ENCODE measurements at places on chromosomes 7 and 10.

DNA sequence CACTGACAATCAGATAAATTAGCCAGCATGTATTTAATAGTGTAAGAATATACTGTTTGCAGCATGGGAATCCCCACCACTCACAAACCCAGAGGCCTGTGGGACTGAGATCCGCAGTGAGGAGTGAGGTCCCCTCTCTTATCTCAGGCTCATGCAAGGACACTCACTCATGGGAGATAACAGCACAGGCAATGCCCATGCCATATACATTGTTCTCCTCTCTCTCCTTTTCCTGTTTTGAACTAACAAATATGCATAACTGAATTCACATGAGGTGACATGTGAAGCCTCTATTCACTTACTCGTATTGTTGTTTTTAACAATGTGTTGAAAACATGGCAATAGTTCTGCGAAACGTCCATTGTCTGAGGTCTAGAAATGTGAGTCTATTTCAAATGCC, 230.5 kb downstream of the ARHGAP21 start:
- DNase-seq, result no peak

DNA sequence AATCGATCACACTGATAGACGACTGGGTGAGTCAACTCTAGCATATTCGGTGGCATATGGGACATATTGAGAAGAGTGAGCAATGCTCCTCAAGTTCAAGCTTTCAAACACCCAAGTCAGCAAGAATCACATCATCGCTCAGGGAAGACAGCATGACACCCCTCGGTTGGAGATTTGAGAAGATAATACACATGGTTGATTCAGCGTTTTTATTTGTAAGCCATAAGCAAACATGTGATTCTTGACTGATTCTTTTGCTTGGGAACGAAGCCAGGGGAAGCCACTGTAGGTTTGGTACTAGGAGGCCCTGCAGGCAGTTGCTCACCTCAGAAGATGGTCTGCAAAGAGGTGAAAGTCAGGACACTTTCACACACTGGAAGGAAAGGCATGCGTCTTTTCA, 12.6 kb downstream of the UCMA start:
- no peak for DNase-seq

DNA sequence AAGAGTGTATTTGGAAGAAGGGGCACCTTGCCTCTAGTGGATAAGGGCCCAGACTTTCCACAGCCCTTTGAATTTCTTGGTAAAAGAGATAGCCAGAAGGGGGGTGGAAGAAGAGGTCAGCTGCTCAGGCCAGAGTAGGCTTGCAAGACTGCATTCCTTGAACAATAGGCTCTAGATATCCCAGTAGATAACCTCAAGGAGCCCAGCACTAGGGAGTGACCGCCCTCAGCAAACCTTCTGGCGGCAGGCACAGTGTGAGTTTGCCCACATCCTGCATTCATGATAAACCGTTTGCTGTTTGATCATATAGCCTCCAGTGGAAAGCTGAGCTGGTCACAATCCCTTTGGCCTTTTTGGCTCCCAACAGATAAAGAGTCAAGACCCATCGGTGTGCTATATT, 70.5 kb downstream of the NPY start:
- no peak for DNase-seq

GRCh38 chr10:97891497-97892167, 42.0 kb downstream of the GOLGA7B start:
- DNase-seq, result no peak

- DNase-seq, result no peak
Observed at GRCh38 chr10:16941870-16942269, 124.6 kb upstream of the RSU1 start.

GRCh38 chr10:125064681-125065492, 95.5 kb downstream of the CTBP2 start:
- peak; percentile 19 for DNase-seq

DNA sequence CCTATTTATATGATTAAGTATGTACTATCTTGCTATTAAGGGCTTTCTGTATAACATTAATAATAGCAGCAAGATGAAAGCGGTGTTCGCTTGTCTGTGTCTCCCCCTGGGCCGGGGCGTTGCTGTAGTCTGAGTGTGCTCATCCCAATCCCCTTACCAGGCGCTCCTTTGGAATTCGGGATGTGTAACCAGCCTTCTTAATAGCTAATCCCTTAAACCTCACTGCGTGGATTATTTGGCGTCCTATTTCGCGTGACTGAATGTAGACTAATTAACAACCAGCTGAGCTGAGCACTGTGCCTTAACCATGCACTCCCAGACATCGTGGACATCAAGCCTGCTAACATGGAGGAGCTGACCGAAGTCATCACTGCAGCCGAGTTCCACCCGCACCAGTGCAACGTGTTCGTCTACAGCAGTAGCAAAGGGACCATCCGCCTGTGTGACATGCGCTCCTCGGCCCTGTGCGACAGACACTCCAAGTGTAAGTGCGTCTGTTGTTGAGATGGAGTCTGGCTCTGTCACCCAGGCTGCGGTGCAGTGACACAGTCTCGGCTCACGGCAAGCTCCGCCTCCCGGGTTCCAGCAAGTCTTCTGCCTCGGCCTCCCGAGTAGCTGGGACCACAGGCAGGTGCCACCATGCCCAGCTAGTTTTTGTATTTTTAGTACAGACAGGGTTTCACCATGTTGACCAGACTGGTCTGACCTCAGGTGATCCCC, 36.6 kb downstream of the BNIP3 start:
- DNase-seq, result no peak

GRCh38 chr10:31947144-31947926, 18.7 kb upstream of the ARHGAP12 start:
- no peak for DNase-seq

DNA sequence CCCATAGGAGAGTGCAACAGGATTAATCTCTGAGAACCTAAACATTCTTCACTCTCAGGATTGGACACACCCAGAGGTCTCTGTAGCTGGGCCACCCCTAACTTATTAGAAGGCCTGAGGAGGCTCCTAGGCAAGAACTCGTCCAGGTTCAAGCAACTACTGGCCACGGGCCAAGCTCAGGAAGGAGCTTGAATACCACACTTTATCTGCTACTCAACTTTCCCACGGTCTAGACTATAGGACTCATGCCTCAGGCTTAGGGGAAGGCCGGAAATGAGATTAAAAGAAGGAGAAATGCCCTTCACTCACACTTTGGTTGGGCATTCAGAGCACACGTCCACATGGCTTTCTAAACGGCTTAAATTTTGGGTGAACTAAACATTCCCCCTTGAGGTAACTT, 142.8 kb upstream of the PHYHIPL start:
- DNase-seq, result no peak

- DNase-seq, result no peak
Observed at GRCh38 chr7:138613630-138614029, 87.5 kb downstream of the SVOPL start.

DNA sequence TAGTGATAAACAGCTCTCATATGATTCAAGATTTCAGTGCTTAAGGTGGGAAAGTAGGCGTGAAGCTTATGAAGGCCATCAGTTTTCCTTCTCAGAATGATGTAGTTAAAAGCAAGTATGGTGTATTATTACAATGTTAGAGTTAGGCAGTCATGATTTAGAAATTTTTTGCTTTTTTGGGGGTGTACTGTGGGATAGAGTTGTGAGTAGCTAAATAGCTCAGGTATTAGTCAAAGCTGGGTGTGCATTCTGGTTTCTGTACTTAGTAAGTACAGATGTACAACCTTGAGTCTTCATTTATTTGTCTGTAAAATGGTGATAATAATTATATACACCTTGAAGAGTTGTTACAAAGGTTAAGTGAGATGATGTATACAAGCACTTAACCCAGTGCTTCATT, 52.2 kb downstream of the R3HCC1L start:
- no peak for DNase-seq

GRCh38 chr10:80760914-80761371, 223.2 kb downstream of the SH2D4B start:
- DNase-seq, result no peak

DNA sequence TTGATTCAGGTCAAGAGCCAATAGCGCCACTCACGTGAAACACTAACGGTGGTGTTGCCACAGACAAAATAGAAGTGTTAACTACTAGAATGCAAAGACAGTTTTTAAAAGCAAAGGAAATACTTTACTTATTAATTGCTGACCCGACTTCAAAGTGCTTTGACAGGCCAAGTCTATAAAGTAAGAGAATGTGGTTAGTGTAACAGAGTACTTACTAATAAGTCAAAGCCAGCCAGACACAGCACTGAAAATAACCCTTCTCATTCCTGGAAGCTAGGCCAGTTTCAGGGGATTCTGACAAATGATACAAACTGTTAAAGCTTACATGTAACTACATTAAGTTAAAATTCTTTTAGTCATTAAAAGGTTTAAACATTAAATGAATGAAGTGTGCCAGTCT, 50.3 kb downstream of the ENO4 start:
- DNase-seq, result no peak

DNA sequence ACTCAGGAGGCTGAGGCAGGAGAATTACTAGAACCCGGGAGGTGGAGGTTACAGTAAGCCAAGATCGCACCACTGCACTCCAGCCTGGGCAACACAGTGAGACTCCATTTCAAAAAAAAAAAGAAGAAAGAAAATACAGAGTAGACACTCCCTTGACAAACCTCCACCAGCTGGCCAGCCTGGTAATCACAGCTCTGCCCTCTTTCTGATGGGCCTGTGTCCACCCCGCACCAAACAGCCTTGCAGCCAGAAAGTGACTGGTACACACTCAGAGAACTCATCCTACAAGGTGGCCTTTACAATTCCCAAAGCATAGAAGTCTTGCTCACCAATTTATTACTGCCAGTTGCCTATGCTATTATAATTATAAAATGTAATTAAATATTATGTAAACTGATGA, 66.6 kb downstream of the COBL start:
- no peak for DNase-seq

DNA sequence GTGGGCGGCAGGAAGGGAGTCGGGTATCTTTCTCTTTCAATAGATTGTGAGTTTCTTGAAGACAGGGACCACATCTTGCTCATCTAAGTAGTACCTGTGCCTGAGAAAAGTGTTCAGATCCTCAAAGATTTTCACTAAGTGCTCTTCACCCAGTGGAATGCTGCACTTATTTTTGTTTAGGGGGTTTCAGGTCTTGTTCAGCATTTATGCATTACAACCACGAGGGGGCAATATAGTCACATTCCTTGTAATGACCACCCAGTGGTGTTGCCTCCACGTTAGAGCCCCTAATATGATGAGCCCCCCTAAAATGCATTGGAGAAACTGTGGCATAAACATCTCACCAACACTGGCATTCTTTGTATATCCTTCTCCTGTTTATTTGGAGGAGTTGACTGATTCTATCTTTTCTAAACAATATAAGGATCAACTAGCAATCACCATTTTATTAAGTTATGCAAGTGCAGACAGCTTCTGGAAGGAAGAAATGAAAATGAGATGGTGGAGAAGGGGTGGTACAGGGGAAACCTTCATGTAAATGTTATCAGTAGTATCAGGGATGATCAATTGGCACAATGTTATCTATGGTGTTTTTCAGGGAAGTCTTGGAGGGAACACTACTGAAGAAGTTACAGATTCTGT, 3.1 kb upstream of the PAPSS2 start:
- DNase-seq, result no peak

DNA sequence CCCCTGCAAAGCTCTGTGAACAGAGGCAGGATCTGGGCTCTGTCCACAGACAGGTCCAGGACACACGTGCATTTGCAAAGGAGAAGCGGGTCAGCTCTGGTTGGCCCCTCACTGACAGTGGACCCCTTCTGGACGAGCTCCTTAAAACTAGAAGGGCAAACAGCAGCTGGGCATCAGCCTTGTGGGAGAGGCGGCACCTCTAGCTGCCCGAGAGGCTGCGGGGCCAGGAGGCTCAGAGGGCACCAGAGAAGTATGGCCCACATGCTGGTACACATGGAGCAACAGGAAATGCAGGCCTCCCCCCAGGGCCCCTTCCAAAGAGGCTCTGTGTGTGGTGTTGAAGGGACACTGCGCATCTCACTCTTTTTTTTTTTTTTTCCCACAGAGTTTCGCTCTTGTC, 233.0 kb upstream of the TCERG1L start:
- DNase-seq, result no peak

- no peak for DNase-seq
Observed at GRCh38 chr7:111903016-111903415, 303.2 kb downstream of the DOCK4 start.

- no peak for DNase-seq
Observed at GRCh38 chr7:91431601-91432000, 167.4 kb downstream of the FZD1 start.

DNA sequence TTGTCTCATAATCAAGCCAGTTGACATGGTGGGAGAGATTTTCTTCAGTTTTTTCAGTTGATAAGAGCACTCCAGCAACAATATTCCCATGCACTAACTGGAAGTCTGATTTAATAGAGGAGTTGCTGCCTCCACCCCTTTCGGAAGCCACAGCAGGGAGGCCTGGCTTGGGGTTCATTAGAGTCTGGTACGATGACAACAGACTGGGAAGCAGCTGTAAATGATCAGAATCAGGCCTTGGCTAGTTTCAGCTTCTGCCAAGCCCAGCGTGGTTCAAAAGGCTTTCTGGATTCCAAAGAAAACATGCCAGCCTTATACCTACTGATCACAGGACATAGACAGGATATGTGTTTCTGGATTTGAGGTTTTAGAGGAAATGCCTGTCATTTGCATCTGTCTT, 274.0 kb downstream of the CSTF2T start:
- DNase-seq, result no peak

DNA sequence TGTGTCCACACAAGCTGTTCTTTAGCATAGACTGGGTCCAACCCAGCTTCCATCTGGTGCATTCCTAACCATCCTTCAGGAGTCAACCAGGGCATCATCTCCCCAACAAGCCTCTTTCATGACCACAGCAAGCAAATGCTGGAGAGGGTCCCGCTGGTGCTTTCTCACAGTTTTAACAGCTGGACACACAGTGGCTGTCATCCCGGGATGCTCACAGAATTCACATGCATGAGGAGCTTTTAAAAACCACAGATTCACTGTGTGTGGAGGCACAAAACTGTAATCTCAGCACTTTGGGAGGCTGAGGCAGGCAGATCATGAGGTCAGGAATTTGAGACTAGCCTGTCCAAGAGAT, 6.4 kb upstream of the CYP3A7 start:
- DNase-seq, result no peak

GRCh38 chr7:127437837-127438236, 45.3 kb upstream of the ZNF800 start:
- no peak for DNase-seq

GRCh38 chr10:5665373-5666007, 905 bp downstream of the ASB13 start:
- DNase-seq, result no peak

DNA sequence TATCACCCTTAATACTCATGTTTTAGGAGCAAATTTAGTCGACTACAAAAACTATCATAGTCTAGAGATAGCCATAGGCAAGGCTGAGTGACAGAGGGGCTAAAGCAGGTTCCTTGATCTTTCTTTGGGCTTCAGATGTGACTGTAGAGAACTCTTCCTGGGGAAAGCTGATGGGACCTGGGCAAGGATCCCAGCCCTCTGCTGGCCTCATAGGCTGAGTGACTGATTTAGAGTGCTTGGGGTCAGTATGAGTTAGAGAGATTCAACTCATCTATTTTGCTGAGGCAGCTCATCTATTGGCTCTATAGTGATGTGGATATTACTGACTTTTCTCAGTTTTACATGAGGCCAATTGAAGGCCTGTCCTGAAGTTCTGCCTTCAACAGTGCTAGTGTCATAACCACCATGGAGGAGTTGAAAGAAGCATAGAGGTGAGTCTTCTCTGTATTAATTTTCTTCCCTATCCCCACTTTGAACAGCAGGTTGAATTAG, 81.6 kb downstream of the SAMD9 start:
- no peak for DNase-seq

- peak; percentile 64 for DNase-seq
Observed at GRCh38 chr7:33107136-33108066, 1.8 kb downstream of the RP9 start.

- DNase-seq, result no peak
Observed at GRCh38 chr7:18997477-18998150, 119.8 kb downstream of the TWIST1 start.

GRCh38 chr10:94225589-94225988, 137.2 kb downstream of the NOC3L start:
- no peak for DNase-seq
